Stimulated activated CD4-positive, alpha-beta T cell treated with anti-CD3 and anti-CD28 coated beads, TNF-alpha, amount 100 ng/mL, for 4 hours (primary cell): ENCODE measurements at places on chromosomes 5 and 9.

- DNase-seq, result no peak
These were observed 51.7 kb upstream of the TUT7 start for GRCh38 chr9:86405926-86406325.

- no peak for DNase-seq
These were observed 176.1 kb upstream of the CDH12 start for GRCh38 chr5:23029290-23029689.

GRCh38 chr9:122213589-122214413, 15.0 kb downstream of the LHX6 start:
- peak; percentile 20 for DNase-seq

GRCh38 chr5:35117967-35118366, 70.2 kb upstream of the AGXT2 start:
- DNase-seq, result no peak

- DNase-seq, result no peak
These were observed 786.5 kb upstream of the ACO1 start for GRCh38 chr9:31597977-31598376.

- no peak for DNase-seq
These were observed 40.3 kb upstream of the CDKN2B start for GRCh38 chr9:22049411-22049810.

DNA sequence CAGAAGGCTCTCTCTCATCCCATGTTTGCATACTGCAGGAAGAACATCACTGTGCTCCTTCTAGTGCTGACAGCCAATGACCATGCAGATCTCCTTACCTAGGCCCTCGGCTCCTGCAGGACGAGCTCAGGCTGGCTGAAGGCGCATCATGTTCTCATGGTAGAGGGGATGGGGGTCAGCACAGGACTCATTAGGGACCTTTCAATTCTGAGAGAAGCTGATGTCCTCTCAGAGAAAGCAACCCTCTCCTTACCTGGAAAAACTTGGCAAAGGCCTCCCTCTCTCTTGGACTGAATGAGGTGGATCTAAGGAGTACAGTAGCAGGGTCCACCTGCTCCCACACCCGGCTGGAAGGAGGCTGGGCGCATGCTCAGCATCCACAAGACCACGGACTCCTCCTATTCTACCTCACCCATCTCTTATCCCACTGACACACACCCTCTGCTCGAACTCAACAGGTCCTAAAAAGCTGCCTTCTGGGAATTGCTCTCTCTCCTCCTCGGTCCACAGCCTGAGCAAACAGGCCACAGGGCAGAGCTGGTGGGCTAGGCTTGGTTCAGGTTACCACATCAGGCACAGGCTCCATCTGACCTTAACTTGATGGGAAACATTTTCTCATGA, 2.9 kb downstream of the IPPK start:
- no peak for DNase-seq

- no peak for DNase-seq
These were observed 51.1 kb downstream of the CDK5RAP2 start for GRCh38 chr9:120528829-120529228.

DNA sequence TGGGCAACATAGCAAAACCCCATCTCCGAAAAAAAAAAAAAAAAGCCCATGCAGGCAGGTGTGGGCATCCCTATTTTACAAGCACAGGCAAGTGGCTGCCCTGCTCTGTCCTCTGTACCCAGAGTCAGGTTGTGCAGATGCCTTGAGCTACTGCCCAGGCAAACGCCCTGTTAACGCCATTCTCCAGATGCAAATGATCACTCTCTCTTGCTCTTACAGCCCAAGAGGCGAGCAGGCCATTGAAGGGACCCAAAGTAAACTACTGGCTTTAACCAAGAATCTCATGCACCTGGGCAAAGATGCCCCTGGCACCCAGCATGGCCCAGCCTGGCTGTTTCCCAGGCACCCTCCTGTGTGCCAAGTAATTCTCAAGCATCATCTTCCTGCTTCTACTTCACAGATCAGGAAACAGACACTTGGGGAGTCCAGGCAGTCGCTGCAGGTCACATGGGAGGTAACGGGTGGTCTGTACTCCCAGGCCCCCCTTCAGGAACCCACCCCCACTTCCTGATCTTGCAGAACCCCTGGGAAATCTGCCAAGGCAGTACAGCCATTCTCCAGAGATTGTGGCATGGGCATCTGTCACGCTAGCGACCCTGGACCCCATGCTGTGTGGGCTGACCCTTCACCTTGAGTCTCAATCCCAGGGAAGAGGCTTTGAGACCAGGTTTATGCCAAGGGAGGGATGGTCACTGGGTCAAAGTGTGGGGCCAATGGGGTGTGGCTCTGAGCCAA, 14.2 kb downstream of the EEIG1 start:
- no peak for DNase-seq

GRCh38 chr9:132216861-132217619, 55.2 kb downstream of the NTNG2 start:
- DNase-seq, result no peak

DNA sequence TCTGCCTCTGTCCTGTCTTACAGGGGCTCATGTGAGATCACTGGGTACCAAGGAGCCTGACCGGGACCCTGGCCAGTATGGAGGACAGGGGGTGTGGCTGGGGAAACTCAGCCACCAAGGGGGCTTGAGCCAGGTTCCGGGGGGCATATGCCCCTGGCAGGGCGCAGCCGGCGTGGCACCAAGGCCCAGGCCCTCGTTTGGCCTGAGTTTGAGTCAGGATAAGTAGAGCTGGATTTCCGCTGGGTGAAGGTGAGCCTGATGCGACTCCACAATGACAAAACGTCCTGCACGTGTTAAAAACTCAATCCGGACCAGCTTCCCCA, 616 bp upstream of the TSPAN17 start:
- no peak for DNase-seq
